CD4-positive, alpha-beta T cell treated with Interleukin-2 at 100 ng/mL for 4 hours (primary cell): ENCODE measurements at places on chromosomes 5 and 9.

GRCh38 chr5:149932445-149933350 lies 11.9 kb downstream of the PDE6A start:
- DNase-seq: no peak

DNA sequence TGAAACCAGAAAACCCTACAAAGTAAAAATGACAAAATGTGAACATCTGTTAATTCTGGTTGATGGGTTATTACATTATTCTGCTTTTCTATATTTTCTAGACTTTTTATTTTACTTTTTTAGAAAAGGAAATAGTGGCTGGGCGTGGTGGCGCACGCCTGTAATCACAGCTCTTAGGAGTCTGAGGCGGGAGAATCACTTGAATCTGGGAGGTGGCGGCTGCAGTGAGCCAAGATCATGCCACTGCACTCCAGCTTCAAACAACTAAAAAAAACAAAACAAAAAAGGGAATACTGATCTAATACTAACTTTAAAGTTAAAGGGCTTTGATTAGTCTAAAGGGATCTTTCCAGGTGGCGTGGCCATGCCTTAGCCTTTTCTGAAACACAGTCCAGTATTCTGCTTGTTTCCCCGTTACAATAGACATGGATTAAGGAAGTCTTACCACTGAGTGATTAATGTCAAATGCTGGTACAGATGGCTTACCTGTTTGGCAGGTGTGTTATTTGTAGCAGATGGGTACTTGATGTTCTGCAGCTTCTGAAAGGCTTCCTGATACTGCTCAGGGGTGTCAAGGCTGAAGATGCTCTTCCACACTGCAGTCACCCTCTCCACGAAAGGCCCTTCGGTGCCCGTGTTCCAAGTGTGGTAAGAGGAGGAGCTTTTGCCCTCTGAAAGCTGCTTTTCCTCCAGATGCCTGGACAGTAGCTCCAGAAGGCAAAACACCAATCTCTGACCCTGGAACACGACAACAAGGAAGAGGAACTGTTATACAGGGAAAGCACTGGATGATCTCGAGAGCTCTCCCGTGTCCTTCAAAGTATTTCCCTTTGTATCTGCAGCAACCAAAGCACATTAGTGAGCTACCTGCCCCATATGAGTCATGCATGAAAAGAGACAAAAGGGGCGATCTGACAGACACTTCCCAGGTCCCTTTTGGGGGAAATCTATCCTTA lies 37.5 kb downstream of the CNOT8 start:
- DNase-seq: no peak

GRCh38 chr5:10684303-10685086 lies 76.5 kb downstream of the DAP start:
- no peak for DNase-seq

GRCh38 chr9:28320616-28321015 lies 747.3 kb upstream of the C9orf72 start:
- no peak for DNase-seq

DNA sequence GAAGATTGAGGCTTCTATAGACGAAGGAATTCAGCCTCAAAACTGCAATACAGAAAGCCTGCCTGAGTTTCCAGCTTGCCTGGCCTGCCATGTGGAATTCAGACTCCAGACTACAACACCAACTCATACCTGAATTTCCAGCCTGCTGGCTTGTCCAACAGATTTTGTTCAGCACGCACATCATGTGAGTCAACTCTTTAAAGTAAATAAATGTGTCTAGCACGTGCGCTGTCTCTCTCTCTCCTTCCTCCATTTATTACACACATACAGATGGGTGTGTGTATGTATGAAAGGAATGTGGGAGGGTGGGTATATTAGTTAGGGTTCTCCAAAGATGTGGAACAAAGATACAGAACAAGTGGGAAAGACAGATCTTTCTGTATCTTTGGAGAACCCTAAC lies 82.4 kb upstream of the TAS2R1 start:
- DNase-seq: no peak

DNA sequence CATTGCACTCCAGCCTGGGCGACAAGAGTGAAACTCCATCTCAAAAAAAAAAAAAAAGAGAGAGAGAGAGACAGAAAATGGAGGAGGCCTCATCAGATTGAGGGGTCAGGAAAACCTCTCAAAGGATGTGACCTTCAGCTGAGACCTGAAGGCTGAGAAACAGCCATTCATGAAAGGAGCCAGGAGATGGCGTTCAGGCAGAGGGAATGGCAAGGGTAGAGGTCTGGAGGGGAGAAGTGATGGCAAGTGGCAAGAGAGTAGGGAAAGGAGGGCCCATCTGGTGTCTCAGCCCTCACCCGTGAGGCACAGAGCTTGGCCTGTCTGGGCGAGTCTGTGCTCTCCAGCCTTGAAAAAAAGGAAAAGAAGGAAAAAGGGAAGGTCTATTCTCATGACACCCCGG lies 17.0 kb downstream of the CAMK2A start:
- DNase-seq: peak; percentile 1

- DNase-seq: no peak
Observed at GRCh38 chr5:34524123-34524522, 132.0 kb upstream of the RAI14 start.

DNA sequence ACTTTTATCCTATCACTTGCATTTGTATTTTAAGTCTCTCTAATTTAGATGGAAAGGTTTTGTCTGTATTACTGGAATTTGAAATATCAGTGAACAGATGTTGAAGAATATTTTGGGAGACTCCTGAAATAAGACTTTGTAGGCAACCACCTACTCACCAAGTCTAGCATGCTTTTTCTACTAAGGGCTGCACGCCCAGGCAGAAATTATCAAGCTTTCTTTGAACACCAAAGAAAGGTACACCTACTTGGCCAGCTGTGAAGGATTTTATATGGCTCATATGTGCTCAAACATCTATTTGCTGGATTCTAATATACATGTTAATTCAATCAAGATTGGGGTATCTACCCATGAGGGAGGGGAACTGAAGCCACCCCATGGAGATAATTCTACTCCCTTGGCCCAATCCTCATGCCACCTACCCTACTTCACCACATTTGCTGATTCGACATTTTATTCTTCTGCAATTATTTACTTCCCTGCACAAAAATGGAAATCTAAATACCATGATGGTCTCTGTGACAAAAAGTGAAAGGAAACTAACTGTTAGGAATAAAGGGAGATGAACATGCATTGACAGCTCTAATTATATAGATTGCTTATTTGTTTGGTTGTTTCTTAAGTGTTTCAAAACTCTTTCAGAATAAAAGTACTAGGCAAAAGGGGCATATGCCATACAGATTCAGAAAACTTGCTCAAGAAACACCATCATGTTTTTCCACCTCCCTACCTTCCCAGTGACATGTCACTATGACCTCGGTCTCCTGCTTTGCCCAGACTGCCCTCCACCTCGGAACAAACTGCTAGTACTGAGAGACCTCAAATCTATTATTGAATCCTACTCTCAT lies 895 bp upstream of the MYOT start:
- no peak for DNase-seq

DNA sequence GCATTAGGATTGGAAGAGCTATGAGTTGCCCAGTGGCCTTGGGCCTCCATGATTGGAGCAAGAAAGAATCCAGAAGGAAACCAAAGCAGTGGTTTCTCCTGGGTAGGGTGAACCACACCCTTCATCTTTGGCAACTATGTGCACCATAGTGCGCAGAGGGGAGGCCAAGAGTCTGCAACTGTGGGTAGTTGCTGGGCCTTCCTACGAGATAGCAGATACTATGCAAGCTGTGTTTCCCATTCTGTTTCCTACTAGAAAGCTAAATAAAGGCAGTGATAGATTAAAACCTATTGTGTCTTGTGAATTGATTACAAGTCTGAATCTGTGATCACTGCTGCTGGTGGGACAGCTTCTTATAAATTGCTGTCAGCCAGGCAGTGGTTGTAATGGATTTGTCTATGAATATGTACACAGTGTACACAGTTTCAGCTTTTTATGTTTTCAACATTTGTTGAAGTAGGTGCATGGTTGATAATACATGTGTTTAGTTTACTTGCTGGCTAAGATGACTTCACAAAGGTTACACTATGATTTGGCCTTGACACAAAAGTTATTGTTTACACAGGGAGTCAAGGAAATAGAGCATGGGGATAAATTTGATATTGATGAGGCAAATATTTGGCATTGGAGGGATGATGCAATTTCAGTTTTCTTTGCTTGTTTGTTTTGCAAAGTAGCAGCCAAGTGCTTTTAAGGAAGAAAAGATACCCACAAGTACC lies 23.7 kb upstream of the PDE8B start:
- no peak for DNase-seq

DNA sequence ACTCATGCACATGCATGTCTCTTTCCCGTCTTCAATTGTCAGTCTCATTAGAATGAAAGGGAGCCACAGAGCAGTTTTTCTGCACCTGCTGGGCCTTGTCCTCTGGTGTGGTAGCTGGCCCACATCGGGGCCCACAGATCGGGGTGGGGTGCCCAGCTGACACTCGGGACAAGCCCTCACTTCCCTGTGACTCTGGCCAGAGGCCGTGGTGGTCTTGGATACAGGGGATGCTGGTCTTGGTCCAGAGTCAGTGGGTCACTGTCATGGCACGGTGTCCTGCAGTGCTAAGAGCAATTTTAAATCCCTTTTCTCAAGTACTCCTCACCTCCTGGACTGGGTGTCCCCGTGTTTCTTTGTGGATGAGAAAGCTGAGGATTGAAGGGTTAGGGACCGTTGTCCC lies 193.2 kb downstream of the CACNA1B start:
- no peak for DNase-seq

- no peak for DNase-seq
Observed at GRCh38 chr9:14906644-14907359, 3.4 kb downstream of the FREM1 start.
